ENCODE measurements at places on chromosomes 11 and 22.

DNA sequence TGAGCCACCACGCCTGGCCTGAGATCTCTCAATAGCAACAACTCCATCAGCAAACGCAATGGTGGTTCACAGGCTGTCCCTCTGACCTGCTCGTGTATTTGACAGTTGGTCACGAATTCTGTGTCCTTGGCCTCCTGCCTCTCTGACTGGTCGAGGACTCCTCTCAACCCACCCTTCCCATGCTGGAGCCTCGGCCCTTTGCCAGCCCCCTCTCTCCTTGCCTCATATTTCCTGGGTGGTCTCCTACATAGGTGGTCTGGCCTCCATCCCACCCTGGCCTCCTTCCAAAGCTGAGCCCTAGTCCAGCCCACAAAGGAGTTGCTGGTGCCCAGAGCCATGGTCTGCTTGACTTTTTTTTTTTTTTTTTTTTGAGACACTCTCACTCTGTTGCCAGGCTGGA lies 11.4 kb upstream of the A4GALT start:
- no peak for DNase-seq

GRCh38 chr11:39860931-39861330 lies 1598.5 kb downstream of the LRRC4C start:
- DNase-seq, result no peak

GRCh38 chr11:13720940-13721339 lies 52.5 kb downstream of the FAR1 start:
- DNase-seq, result no peak

- DNase-seq, result no peak
Measured at GRCh38 chr11:18590571-18590970, 2.0 kb upstream of the UEVLD start.

DNA sequence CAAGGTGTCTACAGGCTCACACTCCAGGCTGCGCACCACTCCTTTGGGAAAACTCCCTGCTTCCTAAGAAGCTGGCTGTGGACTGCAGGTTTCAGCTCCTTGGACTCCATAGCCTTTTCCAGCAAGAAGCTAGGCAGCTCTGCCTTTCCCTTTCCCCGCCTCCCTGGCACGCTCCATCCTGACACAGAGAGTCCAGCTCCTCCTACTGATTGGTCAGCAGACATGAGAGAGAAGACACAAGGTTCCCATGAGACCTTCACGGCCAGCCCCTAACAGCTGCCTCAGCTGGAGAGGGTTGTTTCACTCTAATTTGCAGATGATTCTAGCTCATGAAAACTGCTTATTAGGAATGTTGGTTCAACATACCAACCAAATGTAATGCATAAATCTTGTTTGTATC lies 27.6 kb downstream of the TENM4 start:
- DNase-seq, result no peak

DNA sequence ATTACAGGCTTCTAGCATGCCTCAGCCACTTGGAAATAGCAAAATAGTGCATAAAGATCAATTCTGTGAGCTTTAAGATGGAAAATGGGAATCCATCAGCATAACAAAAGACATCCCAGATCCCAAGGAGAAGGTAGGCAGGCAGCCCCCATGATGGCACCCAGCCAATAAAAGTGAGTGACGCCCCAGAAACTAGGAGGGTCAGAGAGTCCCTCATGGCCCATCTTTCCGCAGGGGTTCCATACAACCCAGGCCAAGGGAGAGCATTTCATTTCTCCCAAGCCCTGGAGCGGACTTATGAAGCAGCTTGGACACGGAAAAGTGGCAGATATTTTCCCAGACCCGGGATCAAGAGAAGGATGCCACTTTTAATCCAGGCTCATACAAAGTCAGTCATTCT lies 93.3 kb downstream of the ZC3H12C start:
- no peak for DNase-seq

DNA sequence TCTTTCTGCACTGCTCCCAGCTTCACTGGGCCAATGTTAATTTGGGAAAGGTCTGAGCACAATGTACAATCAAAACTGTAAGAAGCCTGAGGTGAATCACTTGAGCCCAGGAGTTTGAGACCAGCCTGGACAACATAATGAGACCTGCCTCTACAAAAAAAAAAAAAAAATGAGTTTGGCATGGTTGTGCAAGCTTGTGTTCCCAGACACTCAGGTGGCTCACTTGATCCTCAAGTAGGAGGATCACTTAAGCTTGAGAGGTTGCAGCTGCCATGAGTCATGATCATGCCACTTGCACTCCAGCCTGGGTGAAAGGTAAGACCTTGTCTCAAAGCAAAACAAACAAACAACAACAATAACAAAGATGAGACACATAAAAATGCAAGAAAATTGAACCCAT lies 38.6 kb upstream of the SC5D start:
- no peak for DNase-seq

GRCh38 chr11:126440792-126441514 lies 85.5 kb downstream of the ST3GAL4 start:
- DNase-seq, result peak; percentile 75

GRCh38 chr22:21917181-21917958 lies 35.3 kb downstream of the PPM1F start:
- DNase-seq, result no peak

GRCh38 chr11:63919267-63920125 lies 2.5 kb upstream of the RCOR2 start:
- no peak for DNase-seq

- DNase-seq, result no peak
Measured at GRCh38 chr11:59011655-59012397, 72.5 kb downstream of the GLYATL1 start.

- no peak for DNase-seq
Measured at GRCh38 chr11:115249061-115249578, 255.1 kb downstream of the CADM1 start.

- no peak for DNase-seq
Measured at GRCh38 chr22:46237453-46238124, 12.5 kb downstream of the CDPF1 start.

DNA sequence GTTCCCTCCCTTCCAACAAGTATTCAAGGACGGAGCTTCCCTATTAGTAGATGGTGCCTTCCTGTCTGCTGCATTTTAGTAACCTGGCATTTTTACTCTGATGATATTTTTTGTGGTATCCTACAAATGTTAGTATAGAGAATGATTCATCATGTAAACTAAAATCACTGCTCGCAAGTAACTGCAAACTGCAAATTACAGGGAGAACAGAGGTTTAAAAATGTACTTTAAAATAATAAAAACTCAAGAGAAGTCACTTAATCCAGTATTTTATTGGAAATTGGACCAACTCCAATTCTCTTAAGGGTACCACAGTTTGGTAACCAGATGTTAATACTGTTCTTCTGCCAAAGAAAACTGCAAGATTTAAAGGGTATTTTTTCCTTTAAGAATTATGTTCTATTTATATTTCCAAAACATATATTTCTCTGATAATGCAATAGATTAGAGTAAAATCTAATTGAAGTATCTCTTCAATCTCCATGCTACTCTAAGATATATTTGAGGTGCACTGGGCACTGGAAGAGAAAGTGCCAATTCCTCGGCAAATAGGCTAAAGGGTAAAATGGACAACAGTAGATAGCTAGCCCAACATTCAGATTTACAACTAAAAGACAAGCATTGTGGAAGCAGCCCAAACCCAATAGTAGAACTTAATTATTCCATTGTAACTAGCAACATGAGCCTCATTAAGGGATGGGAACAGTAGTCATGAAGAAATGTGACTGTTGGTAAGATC lies 298.0 kb downstream of the TTC28 start:
- no peak for DNase-seq

- DNase-seq, result no peak
Measured at GRCh38 chr22:39825661-39826102, 67.9 kb downstream of the ENTHD1 start.

GRCh38 chr11:41189701-41190436 lies 269.6 kb downstream of the LRRC4C start:
- DNase-seq, result no peak

DNA sequence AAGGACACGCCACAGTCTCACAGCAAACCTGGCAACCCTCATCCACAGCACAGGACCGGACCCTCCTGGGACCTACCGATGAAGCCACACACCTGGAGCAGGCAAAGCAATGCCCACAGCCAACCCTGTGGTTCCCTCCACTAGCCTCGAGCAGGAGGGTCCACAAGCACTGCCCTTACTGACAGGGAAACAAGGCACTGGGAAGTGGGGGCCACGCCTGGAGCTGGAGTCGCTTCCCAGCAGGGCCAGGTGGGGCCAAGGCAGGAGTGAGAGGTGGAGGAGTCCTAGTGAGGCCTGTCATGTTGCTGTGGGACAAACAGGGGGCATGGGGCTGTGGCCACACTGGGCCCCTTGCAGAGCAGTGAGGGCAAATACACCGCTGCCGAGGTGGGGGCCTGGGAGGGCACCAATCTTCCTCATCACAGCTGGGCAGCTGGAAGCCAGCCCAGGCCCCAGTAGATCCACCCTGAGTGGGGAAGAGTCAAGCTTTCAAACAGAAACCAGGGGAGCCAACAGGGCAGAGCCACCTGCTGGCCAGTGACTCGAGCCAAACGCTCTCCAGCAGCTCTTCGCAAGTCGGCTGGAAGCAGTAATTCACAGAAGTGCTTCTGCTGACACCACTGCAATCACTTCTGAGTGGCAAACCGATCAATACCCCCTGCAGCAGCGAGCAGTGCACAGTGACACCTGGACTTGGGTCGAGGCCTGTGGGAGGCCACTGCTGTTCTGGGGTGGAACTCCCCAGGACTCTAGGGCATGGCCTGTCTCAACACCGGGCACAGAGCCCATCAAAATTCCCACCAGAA lies 13.7 kb downstream of the SULT4A1 start:
- no peak for DNase-seq
